ENCODE measurements at places on chromosomes 6 and 20.
A peak's percentile ranks its signal among the peaks of the same experiment; 100 is the strongest.

GRCh38 chr6:130677312-130677711 is 149.9 kb upstream of the SMLR1 start:
- no peak for DNase-seq

GRCh38 chr6:22049002-22049401 is 247.8 kb downstream of the PRL start:
- peak; percentile 34 for DNase-seq

DNA sequence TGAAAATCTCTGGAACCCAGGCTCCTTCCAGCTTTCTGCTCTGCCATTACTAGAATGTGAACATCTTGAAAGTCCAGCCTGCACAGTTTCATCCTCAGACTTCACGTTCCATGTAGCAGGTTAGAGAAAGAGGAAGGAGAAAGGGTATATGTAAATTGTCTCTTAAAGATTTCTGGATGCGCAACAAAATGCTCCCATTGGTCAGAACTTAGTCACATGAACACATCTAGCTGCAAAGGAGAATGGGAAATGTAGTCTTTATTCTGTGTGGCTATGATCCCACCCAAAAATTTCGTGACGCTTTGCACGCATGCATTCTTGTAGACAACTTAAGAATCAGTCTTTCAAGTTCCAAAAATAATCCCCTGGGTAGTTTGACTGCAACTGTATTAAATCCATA is 46.4 kb upstream of the CHD6 start:
- DNase-seq: peak; percentile 18

GRCh38 chr6:166580076-166581050 is 6.1 kb downstream of the RAMACL start:
- DNase-seq: no peak

- DNase-seq: no peak
Measured at GRCh38 chr6:12490351-12490903, 200.3 kb downstream of the EDN1 start.

DNA sequence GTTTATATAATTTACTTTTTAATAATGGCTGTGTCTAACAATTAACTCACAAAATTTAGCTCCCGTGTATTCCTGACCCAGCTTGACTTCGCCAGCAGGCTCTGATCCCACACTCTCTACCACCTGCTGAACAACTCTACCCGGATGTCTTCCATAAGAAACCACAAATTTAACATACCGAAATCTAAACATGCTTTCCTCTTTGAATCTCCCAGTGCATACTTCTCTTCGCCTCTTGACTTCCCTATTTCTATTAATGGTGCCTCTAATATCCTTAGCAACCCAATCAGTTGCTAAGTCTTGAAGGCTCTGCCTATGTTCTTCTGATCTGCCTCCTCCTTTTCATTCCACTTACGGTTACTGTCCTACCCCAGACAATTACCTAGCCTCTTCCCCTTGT is 4.6 kb upstream of the MYB start:
- no peak for DNase-seq

- no peak for DNase-seq
Measured at GRCh38 chr20:19654921-19655320, 103.1 kb upstream of the RIN2 start.

GRCh38 chr6:17932330-17932852 is 55.0 kb downstream of the KIF13A start:
- DNase-seq: peak; percentile 97

- peak; percentile 43 for DNase-seq
Measured at GRCh38 chr6:23589811-23590210, 536.2 kb upstream of the NRSN1 start.

- DNase-seq: peak; percentile 9
Measured at GRCh38 chr6:130717657-130718056, 109.5 kb upstream of the SMLR1 start.

DNA sequence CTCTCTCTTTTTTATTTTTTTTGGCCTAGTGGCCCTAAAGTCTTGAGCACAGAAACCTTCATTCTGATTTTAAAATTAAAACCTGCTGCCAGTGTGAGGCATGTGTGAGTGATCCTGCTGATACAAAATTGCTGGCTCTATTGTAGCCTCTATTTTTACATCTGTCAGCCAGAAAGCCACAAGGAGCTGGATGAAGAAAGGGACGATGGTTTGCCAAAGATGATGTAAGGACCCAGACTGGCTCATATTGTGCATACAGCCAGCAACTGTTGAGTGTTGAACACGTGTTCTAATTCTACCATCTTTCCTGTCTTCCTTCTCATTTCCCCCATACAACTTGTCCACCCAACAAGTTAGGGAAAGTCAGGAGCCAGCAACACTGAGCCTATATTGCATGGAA is 40.8 kb upstream of the ATXN1 start:
- peak; percentile 17 for DNase-seq
